ENCODE measurements at places on chromosomes 3 and 15.
A peak's percentile ranks its signal among the peaks of the same experiment; 100 is the strongest.

GRCh38 chr3:104520228-104520655 lies 846.5 kb upstream of the ALCAM start:
- no peak for DNase-seq

GRCh38 chr3:108887121-108887520 lies 64.5 kb downstream of the TRAT1 start:
- DNase-seq, result no peak

- no peak for DNase-seq
These were observed 430.1 kb downstream of the TUSC7 start for GRCh38 chr3:117139681-117140080.

DNA sequence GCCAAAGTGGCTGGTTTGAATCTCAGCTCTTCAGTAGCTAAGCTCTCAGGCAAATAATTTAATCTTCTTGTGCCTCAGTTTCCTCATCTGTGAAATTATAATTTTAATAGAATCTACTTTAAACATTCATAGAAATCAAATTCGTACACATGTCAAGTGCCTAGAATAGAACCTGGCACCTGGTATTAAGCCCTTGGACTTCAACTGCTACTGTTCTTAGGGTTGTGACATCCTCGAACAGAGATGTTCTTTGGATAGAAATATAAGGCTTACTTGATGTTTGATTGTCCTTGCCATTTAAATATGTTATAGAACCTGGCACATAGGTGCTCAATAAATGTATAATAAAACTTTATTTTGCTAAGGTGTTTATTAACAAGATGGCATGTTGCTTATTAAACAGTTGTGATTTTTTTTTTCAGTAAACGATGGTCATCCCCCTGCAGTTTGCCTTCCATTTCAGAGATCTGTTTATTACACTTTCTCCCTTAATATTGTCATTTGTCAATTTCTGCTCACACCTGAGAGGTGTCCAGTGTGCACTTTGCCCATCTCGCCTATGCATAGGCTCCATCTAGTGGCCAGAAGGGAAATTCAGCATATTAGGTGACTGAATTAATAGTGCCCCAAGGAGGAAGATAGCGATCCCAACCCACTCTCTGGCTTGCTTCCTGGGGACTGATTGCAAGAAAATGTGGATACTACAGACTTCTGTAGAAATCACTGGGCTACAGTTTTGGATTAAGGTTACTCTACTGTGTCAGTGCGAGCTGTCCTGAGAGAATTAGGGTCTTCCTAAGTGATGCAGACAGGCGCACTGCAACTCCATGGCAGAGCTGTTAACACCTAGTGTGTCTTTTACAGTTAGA lies 10.7 kb downstream of the IGF1R start:
- DNase-seq, result peak; percentile 53

DNA sequence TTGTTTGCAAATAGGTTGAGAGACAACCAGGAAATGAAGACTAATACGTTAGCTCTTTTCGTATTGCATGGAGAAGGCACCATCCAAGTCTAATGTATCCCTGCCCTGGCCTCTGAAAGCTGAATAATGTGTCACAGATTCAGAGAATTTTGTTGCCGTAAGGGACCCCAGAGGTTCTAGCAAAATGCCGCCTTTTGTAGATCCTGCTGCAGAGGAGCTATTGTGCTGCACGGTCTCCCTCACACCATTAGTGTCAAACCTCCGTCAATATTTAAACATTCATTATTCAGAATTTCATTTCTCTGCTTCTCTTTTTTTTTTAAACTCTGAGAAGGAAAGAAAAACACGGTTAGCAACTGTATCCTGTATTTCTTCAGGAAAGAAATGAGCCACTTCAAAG lies 238.7 kb downstream of the EPHB1 start:
- no peak for DNase-seq

DNA sequence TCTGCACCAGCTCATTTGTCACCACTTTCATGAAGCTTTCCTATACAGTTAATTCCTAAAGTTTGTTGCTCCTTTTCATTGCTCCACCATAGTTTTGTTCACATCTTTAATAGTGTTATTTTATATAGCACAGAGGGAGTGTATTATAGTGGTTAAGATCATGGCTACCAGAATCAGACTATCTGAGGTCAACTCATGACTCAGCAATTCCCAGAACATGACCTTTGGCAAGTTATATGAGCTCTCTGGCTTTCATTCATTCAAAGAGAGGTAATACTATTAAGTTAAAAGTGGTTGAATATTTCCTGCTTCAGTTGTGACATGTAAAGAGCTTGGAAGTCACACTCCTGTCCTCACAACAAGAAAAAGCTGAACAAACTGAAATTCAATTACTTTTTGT lies 1073.5 kb downstream of the NAALADL2 start:
- DNase-seq, result no peak

DNA sequence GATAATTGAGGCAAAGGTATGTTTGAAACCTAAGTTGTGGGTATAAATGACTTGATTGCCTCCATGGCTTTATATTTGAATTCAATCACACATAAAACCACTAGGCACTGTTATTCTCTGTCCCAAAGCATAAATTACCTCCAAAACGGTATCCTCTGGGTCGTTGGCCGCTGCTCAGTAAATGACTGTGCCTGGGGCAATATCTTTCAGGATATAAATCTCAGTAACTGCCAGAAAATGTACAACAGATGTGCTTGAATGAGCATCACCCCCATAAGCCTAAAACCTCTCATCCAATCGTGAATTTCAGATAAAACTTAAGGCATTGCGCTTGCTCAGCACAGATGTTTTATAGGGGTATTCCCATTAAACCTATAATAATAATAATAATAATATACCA lies 19.0 kb upstream of the C3orf49 start:
- DNase-seq, result no peak

DNA sequence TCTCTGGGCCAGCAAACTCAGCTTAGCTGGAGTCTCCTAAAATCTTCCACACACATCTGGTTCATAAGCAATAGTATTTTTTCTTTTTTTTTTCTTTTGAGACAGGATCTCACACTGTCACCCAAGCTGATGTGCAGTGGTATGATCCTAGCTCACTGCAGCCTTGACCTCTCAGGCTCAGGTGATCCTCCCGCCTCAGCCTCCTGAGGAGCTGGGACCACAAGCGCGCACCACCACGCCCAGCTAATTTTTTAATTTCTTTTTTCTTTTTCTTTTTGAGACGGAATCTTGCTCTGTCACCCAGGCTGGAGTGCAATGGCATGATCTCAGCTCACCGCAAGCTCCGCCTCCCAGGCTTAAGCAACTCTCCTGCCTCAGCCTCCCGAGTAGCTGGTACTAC lies 34.3 kb downstream of the RNU5B-1 start:
- DNase-seq, result no peak

GRCh38 chr15:42012241-42012640 lies 8.6 kb downstream of the PLA2G4E start:
- DNase-seq, result no peak

DNA sequence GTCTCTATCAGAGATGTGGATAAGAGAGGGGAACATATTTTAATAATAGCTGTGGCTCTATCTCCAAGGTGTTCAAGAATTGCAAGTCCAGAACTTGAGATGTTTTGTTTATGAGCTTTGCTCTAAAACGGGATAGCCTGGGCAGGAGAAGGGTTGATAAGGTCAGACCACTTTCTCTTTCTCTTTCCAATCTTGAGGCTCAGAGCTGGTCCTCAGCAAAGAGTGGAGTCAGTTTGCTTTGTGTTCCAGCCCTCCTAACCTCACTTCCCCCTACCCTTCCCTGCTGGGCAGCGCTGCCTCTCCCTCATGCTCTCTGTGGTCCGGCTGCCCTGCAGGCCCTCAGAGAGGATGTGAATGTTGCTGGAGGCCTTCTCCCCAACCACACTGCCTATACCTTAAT lies 13.8 kb downstream of the KLHL6 start:
- no peak for DNase-seq

DNA sequence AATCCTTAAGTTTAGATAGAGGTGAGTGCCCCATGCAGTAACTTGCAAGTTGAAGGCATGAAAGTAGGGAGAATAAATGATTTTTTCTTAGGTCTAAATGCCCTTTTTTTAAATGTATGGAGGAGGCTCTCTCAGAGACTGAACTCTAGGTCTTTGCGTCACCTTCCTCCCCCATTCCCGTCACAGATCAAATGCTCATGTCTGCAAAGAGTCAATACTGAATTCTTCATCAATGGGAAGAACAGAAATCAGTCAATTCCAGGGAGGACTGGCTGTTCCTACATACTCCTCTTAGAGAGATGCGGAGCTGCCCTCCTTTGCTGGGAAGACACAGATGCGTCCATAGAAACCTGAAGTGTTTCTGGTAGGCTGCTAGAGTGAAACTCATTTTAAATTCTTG lies 98.2 kb downstream of the ARPP21 start:
- DNase-seq, result no peak

DNA sequence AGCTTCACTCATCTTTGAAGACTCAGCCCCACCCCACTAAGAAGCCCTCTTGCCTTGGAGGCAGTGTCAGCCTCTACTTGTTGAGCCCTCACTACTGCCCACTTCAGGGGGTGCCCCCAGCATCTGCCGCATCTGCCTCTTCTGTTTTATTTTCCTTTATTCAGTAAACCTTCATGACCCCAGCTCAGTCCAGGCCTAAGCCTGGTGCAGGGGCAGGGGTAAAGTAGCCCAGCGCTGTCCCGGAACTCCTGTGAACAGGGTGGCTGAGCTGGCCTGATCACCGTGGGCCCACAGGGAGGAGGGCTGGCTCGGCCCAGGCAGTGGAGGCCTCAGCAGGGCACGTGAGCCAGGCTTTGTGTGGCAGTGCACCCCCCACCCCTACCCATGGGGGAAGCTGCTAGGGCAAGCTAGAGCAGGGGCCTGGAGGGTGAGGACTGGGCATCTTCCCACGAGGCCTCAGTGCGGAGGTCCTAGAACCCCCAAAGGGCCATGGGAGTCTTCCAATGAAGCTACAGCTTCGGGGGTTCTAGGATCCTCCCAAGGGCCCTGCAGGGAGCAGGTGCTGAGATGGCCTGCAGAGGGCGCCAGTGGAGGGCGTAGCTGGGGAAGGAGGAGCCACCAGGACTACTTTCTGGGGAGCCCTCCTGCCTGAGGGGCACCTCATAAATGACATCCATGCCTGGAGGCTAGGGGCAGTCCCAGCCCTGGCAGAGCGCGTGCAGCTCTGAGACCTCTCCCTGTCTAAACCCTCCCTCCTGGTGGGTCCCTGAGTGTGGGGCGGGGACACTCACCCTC lies 36.0 kb downstream of the TSPAN3 start:
- peak; percentile 54 for DNase-seq

- DNase-seq, result no peak
These were observed 45.4 kb downstream of the EFHB start for GRCh38 chr3:19888428-19889152.

- DNase-seq, result no peak
These were observed 75.2 kb upstream of the SEC13 start for GRCh38 chr3:10396083-10396482.

All from CD4-positive, alpha-beta T cell treated with Interleukin-6 for 4 hours (primary cell).